ENCODE measurements at places on chromosomes 2 and 18.

GRCh38 chr2:165420231-165420630, 49.3 kb upstream of the CSRNP3 start:
- no peak for DNase-seq

GRCh38 chr2:239891698-239892097, 133.4 kb downstream of the NDUFA10 start:
- no peak for DNase-seq

DNA sequence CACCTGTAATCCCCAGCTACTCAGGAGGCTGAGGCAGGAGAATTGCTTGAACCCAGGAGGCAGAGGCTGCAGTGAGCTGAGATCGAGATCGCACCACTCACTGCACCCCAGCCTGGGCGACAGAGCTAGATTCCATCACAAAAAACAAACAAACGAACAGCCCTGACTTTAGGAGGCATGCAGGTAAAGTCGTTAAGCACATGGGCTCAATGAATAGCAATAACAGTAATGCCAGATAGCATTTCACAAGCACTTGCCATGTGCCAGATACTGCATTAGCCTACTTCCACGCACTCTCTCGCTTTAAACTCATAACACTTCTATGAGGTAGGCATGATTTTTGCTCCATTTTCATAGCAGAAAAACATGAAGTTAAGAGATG, 135.6 kb upstream of the KLHL14 start:
- no peak for DNase-seq

DNA sequence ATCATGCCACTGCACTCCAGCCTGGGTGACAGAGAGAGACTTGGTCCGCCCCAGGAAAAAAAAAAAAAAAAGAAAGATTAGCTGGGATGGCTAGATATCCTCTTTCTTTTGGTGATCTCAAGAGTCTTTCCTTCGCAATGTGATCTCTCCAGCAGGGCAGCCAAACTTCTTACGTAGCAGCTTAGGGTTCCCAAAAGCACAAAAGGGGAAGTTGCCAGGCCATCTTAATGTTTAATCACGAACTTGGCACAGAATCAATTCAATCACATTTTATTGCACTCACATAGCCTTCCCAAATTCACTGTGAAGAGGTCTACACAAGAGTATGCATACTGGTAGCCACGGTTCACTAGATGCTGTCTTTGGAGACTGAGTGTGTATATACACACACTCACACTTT, 53.1 kb downstream of the VIL1 start:
- DNase-seq, result no peak

GRCh38 chr2:207041279-207041678, 102.0 kb downstream of the CPO start:
- no peak for DNase-seq

DNA sequence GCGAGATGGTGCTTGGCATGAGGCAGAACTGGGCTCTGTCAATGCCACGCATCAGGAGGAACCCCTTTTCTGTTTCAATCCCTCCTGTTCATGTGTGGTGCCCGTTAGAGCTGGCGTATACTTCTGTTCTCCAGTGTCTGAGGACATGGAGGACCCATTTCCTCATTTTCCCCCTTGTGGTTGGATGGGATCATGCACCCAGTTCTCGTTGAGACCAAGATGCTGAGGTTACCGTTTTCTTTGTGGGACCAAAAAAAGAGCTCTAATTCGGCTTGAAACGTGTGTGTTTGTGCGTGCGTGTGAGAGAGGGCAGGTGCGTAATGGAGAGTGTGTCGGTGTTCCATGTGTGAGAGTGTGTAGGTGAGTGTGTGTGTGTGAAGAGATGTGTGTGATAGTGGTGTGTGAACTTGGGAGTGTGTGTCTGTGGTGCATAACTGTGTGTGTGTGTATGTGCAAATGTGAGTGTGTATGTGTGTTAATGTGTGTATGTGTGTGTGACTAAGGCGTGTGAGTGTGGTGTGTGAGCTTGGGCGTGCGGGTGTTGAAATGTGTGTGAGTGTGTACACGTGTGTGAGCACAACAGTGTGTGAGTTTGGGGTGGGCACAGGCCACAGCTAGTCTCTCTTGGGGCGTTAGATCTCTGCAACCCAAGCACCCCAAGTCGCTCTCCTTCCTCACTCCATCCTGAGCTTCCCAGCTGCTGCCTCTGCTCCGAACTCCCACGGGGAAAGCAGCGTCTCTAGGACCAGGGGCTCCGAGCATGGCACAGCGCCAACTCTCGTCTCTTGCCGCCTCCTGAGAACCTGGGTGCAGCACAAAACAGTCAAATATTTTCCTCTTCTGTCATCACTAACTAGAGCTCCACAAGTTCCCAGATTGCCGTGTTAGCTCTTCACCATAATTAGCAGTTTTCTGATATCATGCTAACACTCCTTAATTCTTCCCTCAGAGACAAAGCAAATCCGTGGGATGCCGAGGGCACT, 75.8 kb downstream of the LONRF2 start:
- no peak for DNase-seq
